Stimulated activated CD8-positive, alpha-beta memory T cell treated with anti-CD3 and anti-CD28 coated beads, Interleukin-15, amount 100 ng/mL, for 48 hours (primary cell): ENCODE measurements at places on chromosomes 3 and 15.

- DNase-seq: no peak
Observed at GRCh38 chr15:59292442-59293151, 80.1 kb downstream of the MYO1E start.

- no peak for DNase-seq
Observed at GRCh38 chr15:55250392-55250791, 39.2 kb downstream of the RAB27A start.

GRCh38 chr3:11224870-11225229 lies 47.3 kb upstream of the ATG7 start:
- no peak for DNase-seq

DNA sequence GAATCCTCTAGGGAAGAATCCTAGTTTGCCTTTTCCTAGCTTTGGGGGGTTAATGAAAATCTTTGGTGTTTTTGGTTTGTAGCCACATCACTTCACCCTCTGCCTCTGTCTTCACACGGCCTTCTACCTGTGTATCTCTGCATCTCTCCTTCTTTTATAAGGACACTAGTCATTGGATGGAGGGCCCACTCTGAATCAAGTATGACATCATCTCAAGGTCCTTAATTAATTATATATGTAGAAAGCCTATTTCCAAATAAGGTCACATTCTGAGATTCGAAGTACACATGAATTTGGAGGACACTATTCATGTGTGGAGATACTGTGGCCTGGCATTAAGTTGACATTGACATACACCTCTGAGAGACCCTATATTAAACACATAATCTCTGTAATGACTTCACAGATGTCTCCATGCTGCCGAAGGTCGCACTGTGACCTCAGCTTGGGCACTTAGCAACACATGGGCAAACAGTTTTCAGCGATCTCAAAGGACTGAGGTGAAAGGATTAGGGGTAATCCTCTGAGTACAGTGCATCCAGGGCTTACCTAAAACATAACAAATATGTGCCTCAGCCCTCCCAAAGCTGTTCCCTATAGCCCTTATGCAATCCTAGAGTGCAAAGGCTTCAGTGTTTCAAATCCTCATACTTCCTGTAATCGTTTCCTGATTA lies 446.0 kb downstream of the FGF12 start:
- no peak for DNase-seq

- no peak for DNase-seq
Observed at GRCh38 chr15:58742022-58742813, 7.3 kb downstream of the ADAM10 start.

DNA sequence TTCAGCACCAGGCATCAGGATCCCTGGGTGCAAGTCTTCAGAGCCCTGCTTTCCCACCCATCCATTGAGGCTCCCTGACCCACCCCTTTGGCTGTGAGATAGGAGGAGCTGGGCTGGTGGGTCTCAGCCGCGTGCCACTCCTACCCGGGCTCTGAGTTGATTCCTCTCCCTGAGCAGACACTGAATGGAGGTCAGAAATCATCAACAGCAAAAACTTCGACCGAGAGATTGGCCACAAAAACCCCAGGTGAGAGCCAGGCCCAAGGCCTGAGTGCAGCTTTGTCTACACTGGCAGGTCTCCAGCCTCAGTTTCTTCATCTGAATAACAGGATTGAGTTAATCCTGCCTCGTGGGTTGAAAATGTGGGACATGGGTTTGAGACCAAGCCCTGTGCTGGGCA lies 7.8 kb downstream of the TMEM43 start:
- DNase-seq: no peak

- no peak for DNase-seq
Observed at GRCh38 chr3:134707908-134708597, 57.2 kb upstream of the KY start.

DNA sequence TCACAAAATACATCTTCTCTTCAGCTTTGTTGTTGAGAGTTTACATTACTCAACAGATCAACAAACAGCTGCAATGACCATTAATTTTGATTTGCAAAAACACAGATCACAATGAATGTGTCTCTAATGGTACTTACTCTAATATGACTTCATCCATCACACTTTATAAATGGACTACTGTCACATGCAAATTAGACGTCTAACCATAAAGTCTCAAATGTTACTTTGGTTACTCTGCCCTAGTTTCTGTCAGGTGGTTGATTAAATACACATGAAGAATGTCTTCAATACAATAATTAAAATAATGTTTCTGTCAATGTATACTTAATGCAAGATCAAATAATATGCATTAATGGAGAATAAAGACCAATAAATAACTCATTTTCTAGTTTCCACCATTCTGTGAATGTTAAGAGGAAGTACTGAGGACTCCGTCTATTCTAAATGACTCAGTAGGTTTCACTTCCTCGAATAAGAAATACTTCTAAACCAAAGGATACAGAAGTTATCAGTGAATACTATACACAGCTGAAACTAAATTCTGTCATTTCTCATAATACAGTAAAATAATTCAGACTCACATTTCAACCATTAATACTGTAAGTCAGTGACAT lies 145.8 kb downstream of the CBLB start:
- no peak for DNase-seq

- no peak for DNase-seq
Observed at GRCh38 chr15:30924353-30924752, 20.6 kb downstream of the FAN1 start.

- DNase-seq: no peak
Observed at GRCh38 chr15:52984507-52984906, 194.4 kb upstream of the ONECUT1 start.

- no peak for DNase-seq
Observed at GRCh38 chr15:40772014-40772413, 2.2 kb downstream of the C15orf62 start.

GRCh38 chr3:67648701-67649100 lies 5.7 kb downstream of the SUCLG2 start:
- no peak for DNase-seq

DNA sequence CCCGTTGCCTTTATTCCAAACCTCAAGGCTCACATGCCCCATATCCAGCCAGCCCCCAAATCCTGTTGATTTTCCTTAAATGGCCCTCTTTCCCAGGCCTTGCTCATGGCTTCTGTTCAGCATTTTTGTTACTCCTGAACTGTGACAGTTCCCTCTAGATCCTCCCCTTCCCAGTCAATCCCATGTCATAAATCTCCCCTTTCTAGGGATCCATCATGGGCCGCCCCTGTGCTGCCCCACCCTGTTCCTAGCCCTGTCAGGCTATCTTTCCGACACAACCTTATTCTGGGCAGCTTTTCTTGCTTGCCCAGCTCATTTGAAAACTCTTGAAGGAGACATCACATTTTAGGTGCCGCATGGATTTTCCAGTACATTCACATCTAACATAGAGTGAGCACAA lies 84.8 kb downstream of the TLE3 start:
- no peak for DNase-seq

GRCh38 chr15:41983621-41984571 lies 11.5 kb upstream of the EHD4 start:
- no peak for DNase-seq

GRCh38 chr3:135161425-135161824 lies 366.4 kb downstream of the EPHB1 start:
- DNase-seq: no peak

DNA sequence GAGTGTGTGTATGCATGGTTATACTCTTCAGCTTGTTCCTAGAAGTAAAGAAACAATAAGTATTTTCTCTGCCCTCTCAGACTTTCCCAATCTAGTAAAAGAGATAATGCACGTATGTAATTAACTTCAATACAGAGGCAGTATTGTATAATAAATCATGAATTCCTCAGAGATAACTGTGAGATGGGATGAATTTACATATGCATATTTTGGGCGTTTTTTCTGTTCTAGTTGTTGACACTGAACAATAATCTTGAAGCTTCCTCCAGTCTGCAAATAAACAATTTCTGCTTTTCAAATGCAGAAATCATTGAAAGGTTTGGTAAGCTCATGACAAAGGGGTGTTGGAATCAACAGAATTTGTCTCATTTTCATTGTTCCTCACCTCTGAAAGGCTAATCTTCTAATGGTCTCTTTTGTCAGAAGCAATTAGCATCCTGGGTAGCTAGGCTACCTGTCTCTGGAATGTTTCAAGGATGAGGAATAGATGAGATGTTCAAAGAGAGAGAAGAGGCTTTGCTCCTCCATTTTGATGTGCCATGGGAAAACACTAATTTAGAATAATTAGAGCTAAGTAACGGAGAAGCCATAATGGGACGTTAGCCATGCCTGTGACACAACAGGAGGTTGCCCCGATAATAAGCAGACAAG lies 43.3 kb upstream of the SIAH2 start:
- DNase-seq: no peak

DNA sequence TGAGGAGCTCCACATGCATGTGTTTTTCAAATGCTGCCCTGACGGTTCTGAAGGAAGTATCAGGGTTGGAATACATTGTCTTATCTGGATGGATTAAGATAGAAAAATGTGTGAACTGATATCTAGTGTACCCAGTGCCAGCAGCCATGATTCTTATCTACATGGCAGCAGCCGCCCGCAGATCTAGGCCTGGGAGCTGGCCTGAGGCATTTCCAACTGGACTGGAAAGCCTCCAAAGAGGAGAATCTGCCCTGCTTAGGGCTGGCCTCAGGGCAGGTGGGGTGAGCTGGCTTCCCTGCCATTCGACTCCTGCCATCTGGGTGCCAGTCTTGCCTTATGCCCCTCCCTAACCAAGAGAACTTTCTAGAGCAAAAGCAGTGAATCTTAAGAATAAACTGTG lies 125.8 kb downstream of the SSR3 start:
- no peak for DNase-seq
